ENCODE measurements at places on chromosomes 7 and 10.

DNA sequence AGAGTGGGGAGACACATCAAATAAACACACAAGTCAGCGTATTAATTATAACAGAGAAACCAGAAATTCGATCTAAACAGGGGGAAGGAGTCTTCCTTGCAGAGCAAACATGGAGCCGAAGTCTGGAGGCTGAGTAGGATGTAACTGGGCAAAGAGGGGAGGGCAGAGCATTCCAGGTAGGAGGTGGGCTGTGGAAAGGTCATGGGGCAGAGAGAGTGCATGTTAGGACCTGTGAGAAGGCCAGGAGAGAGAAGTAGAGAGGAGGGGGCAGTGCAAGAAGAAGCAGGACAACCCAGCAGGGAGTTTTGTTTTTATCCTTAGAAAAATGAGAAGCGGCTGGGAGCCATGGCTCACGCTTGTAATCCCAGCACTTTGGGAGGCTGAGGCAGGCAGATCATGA lies 130.8 kb upstream of the GPR26 start:
- DNase-seq: no peak

GRCh38 chr7:29109358-29109757 lies 37.0 kb downstream of the CPVL start:
- DNase-seq: no peak

GRCh38 chr7:96337519-96337918 lies 15.6 kb upstream of the SLC25A13 start:
- no peak for DNase-seq

DNA sequence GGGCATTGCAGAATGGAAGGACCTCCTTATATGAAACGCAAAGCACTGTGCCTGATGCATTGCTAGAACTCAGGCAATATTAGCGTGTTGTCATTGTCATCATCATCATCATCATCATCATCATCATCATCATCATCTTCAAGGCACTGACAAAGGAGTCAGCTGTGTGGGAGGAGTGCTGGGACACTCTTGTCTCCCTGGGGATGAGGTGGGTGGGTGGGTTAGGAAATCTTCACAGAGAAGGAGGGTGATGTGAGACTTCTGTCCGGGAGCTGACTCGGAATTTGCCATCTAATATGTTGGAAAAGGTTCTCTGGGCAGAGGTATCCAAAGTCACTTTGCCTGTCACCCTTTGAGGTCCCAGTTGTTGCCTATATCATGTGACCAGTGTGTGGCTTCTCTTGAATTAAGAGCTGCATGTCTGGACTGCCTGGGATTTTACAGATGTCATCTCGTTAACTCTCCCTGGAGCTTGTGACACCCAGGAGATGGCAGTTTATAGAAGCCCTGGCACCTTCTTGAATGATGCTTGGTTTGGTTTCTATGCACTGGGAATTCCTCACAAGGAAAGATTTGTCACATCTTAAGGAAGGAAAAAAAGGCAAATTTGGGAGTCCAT lies 7.1 kb downstream of the HTRA1 start:
- no peak for DNase-seq

DNA sequence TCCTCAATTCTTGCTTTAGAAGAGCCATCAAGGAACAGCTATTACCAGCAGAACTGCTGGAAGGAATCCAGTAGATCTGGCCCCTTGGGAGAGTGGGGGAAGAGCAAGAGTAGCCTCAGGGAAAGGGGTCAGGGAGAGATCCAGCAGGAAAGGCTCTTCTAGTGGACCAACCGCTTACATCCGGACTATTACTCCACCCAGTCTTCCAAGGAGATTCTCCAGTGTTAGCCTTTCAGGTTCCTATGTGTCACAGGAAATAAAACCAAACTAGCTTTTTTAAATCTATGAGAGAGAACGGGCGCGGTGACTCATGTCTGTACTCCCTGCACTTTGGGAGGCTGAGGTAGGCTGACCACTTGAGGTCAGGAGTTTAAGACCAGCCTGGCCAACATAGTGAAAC lies 34.3 kb downstream of the TET1 start:
- no peak for DNase-seq

GRCh38 chr7:1922071-1922869 lies 252.2 kb downstream of the ELFN1 start:
- no peak for DNase-seq

DNA sequence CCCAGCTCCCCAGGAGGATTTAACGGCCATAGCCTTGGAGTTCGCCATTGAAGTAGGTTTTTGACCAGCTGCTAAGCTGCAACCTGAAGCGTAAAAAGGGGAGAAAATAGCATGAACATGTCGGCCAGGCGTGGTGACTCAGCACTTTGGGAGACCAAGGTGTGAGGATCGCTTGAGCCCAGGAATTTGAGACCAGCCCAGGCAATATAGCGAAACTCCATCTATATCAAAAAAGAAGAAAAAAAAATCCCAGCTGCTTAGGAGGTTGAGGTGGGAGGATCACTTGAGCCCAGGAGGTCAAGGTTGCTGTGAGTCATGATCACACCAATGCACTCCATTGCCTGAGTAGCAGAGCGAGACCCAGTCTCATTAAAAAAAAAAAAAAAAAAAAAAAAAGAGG lies 32.2 kb upstream of the MCU start:
- DNase-seq: no peak

GRCh38 chr7:89837515-89837914 lies 316.8 kb upstream of the STEAP1 start:
- DNase-seq: no peak

GRCh38 chr10:26543567-26544306 lies 105.6 kb downstream of the APBB1IP start:
- DNase-seq: no peak

GRCh38 chr10:35940141-35941041 lies 298.3 kb upstream of the FZD8 start:
- no peak for DNase-seq

GRCh38 chr7:129149511-129149910 lies 5.0 kb downstream of the TSPAN33 start:
- DNase-seq: no peak

GRCh38 chr7:77349141-77349540 lies 67.0 kb downstream of the GSAP start:
- no peak for DNase-seq

DNA sequence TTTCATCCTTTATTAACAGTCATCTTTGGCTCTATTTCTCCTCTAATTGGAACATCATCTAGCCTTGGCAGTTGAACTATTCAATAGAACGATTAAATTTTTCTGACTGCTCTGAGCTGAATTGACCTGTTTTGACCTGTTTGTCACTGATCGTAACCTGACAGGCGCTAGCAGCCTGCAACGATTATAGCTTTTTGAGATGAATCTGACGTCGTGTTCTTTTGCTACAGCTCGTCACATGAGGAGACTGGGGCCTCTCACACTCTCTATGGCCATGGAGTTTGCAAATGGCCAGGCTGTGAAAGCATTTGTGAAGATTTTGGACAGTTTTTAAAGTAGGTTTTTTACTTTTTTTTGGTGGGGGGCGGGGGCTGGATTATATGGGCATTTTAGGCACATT lies 229.8 kb downstream of the FOXP2 start:
- DNase-seq: no peak

- no peak for DNase-seq
Measured at GRCh38 chr10:45378914-45379726, 5.1 kb downstream of the ALOX5 start.

GRCh38 chr10:14696821-14697220 lies 77.9 kb downstream of the FAM107B start:
- no peak for DNase-seq

DNA sequence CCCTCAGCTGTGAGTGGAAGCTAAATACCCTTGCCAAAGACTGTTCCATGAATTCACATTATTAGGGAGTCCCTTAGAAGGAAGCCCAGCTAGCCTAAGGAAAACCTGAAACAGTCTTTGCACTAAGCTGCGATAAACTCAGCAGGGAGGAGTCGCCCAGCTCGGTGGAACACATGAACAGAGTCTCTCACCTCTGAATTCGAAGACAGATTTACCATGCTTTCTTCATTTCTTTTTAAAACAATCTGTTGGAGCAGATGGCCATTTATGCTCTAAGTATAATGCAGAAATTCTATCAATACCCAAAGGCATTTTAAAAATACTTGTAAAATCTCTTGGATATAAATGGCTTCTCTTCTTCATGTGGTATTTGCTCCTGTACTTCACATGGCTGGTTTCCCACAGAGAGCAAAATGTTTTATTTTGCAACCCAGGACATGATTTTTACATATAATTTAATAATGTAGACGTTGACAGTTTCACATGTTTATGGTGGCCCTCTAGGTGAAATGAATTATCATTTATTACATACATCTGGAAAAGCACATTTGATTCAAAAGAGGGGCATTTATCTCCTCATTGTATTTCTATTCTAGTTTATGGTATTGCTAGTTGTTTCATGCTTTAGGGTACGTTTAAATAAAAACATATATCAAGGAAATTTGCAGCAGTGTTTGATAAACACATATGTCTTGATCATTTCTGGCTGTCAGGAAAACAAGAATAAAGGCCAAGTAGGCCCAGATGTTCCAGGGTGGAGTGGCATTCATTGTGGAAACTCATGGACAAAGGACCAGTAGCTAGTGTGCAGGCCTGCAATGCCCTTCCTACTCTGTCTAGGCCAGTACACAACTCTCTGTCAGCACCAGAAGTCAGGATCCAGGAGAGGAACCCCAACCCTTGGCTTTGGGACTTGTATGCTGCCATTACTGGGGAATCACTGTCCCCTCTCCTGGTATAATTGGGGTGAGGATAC lies 52.2 kb downstream of the LRGUK start:
- DNase-seq: no peak

GRCh38 chr7:116329686-116330503 lies 119.6 kb downstream of the TES start:
- DNase-seq: no peak

- no peak for DNase-seq
Measured at GRCh38 chr10:58023341-58024073, 244.2 kb downstream of the IPMK start.

DNA sequence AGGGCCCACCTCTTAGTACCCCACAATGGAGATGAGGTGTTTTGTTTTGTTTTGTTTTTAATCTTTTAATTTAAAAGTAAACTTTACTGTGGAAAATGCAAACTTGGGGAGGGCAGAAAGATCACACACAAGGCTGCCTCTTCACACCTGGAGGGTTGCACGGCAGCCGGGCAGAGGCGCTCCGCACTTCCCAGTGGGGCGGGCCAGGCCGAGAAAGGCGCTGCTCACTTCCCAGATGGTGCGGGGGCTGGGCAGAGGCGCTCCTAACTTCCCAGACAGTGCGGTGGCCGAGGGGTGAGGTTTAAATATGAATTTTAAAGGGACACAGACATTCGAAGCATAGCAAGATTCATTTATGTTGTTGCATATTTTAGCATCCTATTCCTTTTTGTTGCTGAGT lies 235.9 kb upstream of the MTPN start:
- DNase-seq: no peak

DNA sequence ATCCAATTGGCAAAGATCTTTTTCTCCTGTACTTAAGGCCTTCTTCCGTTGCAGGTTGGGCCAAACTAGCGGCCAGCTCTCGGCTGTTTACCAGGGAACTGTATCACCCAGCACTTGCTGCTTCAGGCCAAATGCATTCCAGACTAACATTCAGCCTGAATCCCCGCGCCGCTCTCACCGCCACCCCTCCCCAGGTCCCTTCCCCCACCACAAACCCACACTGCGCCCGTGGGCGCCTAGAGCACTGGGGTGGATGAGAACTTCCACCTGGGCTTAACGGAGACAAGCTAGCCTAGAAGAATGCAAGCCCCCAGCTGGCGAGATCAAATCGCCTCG lies 676 bp downstream of the TCAF1 start:
- no peak for DNase-seq

- DNase-seq: no peak
Measured at GRCh38 chr10:87589645-87590051, 70.0 kb upstream of the PAPSS2 start.

DNA sequence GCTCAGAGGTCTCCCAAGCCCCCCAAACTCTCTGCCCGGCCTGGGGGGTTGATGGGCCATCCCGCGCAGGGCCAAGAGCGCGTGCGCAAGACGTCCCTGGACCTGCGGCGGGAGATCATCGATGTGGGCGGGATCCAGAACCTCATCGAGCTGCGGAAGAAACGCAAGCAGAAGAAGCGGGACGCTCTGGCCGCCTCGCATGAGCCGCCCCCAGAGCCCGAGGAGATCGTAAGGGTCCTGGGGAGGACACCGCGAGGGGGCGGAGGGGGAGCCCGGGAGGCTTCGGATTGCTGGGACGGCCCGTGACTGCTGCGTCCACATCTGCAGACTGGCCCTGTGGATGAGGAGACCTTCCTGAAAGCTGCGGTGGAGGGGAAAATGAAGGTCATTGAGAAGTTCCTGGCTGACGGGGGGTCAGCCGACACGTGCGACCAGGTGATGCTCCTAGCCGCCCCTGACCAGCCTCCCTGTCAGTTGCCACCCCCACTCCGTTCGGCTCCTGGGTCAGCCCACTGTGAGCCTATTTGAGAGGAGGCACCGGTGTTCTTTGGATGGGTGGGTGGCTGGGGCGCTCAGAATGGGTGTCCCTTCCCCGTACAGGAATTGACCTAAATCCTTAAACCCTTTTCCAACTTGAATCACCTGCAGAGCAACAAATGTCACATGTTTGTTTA lies 5.7 kb downstream of the ANKRD2 start:
- no peak for DNase-seq
